T-helper 9 cell (primary cell): ENCODE measurements at places on chromosomes 1 and 21.

DNA sequence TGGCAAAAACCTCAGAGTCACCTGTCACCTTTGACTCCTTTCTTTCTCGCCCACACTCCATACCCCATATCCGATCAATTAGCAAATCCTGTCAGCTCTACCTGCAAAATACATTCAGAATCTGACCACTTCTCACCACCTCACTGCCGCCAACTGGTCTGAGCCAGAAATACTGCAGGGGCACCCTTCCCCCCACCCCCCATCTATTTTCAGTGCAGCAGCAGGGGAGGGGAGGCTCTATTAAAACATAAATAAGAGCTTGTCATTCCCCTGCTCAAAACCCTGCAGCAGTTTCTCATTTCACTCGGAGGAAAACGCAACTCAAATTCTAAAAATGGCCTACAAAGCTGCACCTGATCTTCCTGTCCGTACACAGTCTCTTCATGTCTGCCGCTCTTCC is 3.9 kb downstream of the PKLR start:
- no peak for DNase-seq

GRCh38 chr1:246691622-246692495 is 32.4 kb upstream of the SCCPDH start:
- no peak for DNase-seq

GRCh38 chr1:7869136-7869920 is 16.5 kb upstream of the UTS2 start:
- no peak for DNase-seq

- DNase-seq = no peak
Measured at GRCh38 chr1:183584147-183584546, 6.1 kb downstream of the NCF2 start.

GRCh38 chr1:89629146-89629545 is 3.8 kb upstream of the LRRC8C start:
- DNase-seq = no peak

GRCh38 chr1:91549041-91549735 is 48.5 kb downstream of the CDC7 start:
- no peak for DNase-seq

GRCh38 chr1:186420923-186421322 is 40.0 kb downstream of the PDC start:
- no peak for DNase-seq

DNA sequence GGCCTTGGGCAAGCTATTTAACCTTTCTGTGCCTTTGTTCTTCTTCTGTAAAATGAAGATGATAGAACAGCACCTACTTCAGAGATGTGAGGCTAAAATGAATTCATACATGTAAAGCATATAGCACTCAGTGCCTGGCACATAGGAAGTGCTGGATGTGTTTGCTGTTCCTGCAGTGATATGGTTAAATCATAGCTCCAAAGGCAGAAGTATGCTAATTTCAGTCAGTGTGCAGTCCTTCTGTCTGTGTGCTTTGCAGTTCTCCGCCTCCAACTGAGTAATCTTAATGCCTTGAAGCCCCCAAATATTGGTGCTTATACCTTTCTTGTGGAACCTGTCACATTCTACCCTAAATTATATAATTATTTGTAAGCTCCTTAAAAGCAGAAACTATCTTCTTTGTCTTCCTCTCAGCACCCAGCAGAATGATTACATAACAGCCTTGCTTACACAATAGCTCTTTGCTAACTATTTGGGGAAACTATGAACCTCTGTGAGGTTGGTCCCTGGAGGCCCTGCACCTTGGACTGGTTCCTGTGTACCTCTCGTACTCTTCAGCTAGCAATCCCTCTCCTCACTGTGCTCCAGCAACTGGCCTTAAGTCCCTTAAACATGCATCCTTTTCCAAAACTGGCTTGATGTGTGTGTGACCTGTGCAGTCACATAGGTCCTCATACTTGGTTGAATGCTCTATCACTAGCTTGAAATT is 57.0 kb upstream of the CACYBP start:
- DNase-seq = no peak

DNA sequence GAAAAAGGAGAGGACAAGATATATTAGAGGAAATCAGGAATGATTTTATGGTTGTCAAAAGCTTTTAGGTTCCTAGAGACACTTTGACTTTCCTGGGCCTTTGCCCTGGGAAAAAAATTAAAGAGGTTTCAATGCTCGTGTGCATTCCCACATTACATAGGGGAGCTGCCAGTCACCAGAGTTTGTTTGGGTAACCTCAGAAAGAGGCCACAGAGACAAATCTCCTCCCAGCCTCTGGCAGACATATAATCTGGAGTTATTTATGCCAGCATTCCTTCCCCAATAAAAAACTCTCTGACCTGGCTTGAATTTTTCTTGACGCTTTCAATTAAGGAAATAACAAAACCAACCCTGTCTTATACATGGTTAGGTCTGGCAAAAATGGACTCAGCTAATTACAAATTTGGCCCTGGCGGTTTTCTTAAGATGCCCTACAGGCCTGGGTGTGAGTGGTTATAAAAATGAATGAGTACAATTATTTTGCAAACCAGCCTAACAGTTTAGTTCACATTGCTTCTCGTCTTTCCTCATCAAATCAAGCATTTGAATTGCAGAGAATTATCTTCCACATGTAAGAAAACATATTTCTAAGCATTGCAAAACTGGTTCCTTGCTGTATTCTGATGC is 63.7 kb downstream of the WLS start:
- DNase-seq = no peak

DNA sequence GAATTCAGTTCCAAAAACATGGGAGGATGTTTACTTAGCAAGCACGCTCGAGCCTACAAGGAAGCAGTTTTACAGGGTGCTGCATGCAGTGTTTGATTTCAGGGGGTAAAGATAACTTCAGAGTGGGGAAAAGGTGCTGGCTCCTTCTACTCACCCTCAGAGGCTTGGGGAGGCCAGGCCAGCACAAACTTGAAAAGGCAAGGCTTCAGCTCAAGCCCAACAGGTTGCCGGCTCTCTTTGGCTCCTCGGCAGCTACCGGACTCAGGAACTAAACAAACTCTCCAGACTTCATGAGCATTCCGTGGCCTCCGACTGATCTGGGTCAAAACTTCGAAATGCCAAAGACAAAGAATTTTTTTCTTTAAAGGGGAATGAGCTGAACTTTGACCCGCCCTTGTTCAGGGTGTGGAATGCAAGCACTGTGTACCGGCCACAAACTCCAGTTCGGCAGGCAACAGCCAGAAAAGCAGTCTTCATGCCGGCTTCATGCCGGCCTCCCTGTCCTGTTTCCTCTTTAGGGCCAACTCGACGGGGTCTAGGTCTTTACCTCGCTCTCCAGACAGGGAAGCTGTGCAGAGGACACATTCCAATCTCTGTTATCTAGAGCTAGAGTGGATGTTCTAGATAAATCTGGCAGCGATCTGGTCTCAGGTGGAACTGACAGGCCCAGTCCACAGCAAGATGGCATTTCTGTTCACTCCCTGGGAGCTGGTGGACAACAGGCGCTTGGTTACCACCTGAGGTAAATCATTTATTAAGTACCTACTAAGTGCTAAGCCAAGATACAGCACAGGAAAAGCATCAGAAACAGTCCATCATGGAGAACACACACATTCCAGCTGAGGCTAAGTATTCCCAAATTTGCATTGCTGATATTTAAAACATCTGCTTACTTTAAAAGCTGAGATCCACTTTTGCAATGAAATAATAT is 75.0 kb downstream of the CD46 start:
- DNase-seq = no peak

DNA sequence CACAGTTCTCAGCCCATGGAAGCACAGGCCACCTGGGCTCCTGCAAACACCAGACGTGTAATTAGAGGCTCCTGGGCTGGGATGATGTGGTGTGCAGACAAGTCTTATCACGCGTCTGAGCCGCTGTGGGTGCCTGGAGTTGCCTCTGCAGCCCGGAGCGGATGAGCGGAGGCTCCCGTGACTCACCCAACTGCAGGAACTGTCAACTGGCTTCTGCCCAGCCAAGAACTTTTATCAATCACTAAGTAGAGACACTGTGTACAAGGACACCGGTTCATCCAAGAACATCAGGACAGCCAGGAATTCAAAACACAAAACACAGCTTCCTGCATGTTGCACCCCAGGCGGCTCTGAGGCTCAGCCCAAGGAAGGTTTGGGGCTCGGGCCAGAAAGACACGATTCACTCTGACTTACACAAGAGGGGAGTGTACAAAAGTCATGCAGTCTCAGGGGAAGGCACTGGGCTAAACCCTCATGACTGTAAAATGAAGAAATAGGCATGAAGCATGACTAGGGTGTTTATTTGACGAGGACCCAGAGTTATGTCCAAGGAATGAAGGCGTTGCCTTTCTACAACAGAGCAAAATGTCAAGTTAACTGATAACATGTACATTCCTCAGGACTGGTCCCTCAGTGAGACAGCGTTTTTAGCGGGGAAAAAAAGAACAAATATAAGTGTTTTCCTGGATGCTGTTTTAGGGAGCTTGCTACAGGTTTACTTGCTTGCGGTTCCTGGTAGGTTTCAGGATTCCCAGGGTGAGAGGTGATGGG is 21.1 kb downstream of the ERRFI1 start:
- DNase-seq = no peak

DNA sequence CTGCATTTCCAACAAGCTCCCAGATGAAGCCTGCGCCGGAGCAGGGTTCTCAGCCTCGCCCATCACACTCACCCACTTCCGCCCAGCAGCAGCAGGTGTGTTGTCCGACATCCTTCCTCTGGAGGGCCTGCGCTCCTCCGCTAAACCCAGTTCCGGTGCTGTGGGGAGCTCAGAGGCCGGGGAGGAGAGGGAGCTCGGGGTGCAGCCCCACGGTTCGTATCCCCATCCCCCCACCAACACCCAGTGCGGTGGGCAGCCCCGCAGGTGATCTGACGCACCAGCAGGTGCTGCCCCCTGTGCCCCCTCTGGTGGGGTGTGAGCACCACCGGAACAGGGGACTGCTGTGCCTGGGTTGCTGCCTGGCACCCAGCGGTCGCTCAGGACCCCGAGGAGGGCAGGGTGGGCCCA is 3.4 kb upstream of the PEX10 start:
- DNase-seq = no peak

- DNase-seq = no peak
Measured at GRCh38 chr1:90851711-90852050, 134.6 kb upstream of the BARHL2 start.

GRCh38 chr1:87760155-87760554 is 431.5 kb downstream of the LMO4 start:
- DNase-seq = no peak

GRCh38 chr1:246216906-246217305 is 290.2 kb downstream of the SMYD3 start:
- DNase-seq = no peak
